Smooth muscle cell of bladder (primary cell): ENCODE measurements at places on chromosomes 1 and 21. TPM values are rescaled to one million over a fixed set of nuclear protein-coding genes. Genes with fewer than 3 reads are reported as not detected.

The THEM4 gene
- total RNA-seq: 7.6 and 8.7 TPM in 2 replicates

The ID3 gene
- total RNA-seq: 195 and 250 TPM in 2 replicates

The TFAP2E gene
- total RNA-seq: under 0.01 and 0.18 TPM in 2 replicates

The ERRFI1 gene
- 23.5 and 26.8 TPM in 2 replicates for total RNA-seq

The CBR1 gene
- total RNA-seq: 112 and 131 TPM in 2 replicates

The LRRC38 gene
- 0.09 and 0.28 TPM in 2 replicates for total RNA-seq

The AMPD1 gene
- not detected in 2 replicates for total RNA-seq

The GPR52 gene
- 0.43 and 0.55 TPM in 2 replicates for total RNA-seq
